Renal pelvis (tissue), 12 donors: ENCODE measurements at places on chromosomes 12 and 14. TPM values are rescaled to one million over a fixed set of nuclear protein-coding genes. Genes with fewer than 3 reads are reported as not detected.

- no peak for DNase-seq
Observed at GRCh38 chr12:56528846-56529245, 7.2 kb downstream of the RBMS2 start.

GRCh38 chr12:88035907-88036289 lies 6.7 kb upstream of the C12orf50 start:
- no peak for DNase-seq

DNA sequence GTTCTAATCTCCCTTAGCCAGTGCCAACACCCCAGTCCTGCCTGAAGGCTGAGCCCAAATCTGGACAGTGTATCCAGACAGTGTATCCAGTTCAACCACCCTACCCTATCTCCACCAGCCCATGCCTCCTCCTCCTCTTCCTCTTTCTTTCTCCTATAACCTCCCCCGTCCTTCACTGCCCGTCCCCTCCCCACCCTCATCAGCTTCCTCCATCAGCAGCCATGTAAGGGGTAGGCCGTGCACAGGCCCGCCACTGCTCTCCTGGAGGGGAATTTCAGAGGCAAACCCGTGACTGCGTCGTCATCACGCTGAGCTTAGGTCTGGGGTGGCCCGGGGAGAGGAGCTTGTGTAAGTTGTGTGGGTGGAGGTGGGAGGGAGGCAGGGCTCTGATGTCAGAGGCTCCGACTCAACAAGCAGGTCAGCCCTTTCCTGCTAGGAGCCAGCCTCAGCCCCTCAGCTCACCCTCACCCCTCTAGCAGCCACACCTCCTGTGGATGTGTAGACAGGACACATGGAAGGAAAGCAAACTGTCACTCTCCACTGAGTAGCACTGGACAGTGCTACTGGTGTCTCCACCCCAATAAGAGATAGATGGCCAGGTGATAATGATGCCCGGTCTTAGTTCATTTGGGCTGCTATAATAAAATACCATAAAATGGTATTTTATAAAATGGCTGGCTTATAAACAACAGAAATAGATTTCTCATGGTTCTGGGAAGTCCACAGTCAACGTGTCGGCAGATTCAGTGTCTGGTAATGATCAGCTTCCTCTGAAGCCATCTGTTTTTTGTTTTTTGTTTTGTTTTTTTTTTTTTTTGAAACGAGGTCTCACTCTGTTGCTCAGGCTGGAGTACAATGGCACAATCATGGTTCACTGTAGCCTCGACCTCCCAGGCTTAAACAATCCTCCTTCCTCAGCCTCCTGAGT lies 50.5 kb downstream of the IRF2BPL start:
- no peak for DNase-seq

GRCh38 chr14:90288651-90289355 lies 32.5 kb downstream of the PSMC1 start:
- no peak for DNase-seq

GRCh38 chr12:68749861-68750260 lies 3.9 kb downstream of the SLC35E3 start:
- no peak for DNase-seq

DNA sequence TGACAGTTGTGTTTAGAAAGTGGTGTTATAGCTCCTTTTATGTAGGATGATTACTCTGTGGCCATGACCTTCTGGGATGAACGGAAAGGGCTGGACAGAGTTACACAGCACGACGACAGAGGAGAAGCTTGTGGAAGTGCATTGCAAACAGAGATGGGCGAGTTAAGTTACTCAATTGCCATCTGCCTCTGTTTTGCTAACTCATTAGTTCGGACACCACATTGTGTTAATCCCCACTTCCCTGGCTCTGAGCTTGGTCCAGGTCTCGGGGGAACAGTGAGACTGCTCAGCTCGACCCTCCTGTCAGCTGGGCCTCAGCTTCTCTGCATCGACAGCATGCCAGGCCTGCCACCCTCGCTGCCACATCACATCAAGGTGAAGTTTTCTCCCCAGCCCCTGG lies 408.0 kb downstream of the ZFP36L1 start:
- no peak for DNase-seq

DNA sequence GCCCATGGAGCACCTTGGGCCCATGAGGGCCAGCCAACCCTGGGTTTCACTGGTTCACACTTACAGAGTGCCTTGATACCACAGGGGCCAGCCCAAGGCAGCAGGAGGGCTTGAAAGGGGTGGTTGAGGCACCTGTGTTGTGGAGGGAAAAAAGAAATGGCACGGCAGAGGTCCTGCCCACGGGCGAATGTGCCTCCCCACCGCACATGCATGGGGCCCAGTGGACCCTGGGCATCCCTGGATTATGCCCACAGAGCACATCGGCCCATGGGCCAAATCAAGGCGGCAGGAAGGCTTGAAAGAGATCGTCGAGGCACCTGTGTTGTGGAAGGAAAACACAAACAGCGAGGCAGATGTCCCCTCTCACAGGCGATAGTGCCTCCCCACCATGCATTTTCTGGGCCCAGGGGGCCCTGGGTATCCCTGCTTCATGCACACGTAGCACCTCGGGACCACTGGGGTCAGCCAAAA lies 378.1 kb downstream of the ALG10 start:
- no peak for DNase-seq

DNA sequence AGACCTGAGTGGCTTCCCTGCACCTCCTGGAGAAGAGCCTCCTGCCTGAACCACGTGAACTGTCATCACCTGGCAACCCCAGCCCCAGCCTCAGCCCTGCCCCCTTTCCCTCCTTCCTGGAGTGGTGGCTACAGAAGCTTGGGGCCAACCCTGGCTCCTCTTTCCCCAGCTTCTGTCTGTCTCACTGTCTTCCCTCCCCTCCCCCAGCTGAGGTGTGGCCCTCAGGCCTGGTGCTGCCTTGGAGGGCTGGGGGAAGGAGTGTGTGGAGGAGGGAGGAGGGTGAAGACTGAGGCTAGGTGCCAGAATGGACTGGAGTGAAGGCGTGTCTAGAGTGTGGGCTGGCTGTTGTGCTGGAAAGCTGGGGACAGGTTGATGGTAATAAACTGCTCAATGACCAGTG lies 9.7 kb downstream of the NFATC4 start:
- DNase-seq, result no peak

- no peak for DNase-seq
Observed at GRCh38 chr14:61051051-61051450, 70.0 kb downstream of the SLC38A6 start.

DNA sequence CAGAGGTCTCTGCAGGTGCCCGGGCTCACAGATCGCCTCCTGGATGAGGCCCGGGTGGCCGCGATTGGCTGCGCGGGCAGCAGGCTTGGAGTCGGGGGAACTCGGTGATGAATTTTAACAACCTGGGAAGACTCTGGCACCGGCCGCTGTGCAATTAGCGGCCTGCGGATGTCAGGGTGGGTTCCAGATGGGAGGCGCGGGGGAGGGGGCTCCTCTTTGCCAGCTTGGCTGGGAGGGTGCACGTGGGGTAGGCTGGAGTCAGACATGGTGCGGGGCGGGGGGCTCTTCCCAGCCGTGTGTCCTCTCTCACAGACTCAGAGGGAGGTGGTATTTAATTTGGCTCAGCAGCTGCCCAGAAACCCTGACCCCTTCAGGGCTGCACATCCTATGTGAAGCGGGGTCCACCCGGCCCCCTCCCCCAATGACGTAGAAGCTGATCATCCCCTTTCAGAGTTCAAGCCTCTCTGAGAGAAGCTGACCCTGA lies 81.4 kb downstream of the KIF26A start:
- no peak for DNase-seq

- DNase-seq, result no peak
Observed at GRCh38 chr12:15684896-15685658, 104.1 kb downstream of the EPS8 start.

DNA sequence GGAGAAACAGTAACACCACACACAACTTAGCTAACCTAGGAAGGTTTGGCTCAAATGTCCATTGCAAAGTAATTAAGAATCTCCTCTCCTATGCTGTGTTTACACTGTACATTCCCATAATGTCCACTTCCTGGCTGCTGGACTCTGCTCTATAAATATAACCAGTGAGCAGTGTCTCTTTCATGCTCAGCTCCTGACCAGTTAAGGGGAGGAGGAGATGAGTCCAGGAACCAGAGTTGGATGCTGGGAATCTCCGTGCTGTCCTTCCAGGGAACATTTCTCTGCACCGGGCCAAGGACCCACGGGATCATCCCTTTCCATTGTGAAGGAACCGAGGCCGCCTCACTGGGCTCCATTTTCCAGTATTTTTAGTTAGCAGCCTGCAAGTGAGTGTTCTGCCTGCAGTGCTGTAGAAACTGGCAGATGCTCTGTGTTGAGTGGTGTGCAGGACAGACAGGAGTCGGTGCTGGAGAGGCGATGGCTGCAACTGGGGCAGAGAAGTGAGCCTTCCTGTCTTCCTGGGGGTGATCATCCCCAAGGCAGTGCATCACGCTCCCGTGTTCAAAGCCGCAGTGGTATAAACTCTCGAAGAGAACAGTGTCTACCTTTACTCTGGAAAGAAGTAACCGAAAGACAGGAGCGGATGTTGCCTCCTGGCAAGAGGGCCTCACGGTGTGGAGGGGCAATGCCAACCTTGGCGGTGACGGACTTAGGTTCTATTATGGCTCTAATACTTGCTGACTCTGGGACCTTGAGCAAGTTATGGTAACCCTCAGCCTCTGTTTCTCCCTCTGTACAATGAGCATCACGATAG lies 195.5 kb downstream of the CACNA1C start:
- no peak for DNase-seq

- DNase-seq, result no peak
Observed at GRCh38 chr12:2301531-2302461, 249.0 kb downstream of the CACNA1C start.

DNA sequence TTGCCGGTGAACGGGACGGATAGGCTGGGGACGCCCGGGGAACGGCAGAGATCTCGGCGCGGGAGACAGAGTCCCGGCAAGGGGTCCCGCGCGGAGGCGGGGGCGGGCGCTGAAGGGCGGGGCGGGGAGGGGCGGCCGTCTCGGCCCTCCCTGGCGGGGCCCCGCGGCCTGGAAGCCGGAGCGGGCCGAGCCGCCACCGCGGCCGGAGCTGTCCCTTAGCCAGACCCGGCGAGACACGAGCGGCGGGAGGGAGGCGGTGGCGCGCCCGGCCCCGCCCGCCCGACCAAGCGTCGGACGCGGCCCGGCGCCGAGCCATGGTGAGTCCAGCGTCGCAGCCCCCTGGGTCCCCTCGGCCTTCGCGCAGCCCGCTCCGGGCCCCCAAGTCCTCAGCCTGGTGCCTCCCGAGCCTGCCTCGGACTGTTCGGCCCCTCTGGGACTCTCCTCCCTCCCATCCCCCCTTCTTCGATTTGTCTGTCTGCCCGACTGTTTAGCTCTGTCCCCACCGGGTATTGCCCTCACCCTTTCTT lies at the start of gene ARHGEF40:
TSS of gene ARHGEF40 (plus strand) at position 222 of the 527 bp plus-strand sequence. CDS start at position 315, 93 bp downstream.
- DNase-seq, result no peak

DNA sequence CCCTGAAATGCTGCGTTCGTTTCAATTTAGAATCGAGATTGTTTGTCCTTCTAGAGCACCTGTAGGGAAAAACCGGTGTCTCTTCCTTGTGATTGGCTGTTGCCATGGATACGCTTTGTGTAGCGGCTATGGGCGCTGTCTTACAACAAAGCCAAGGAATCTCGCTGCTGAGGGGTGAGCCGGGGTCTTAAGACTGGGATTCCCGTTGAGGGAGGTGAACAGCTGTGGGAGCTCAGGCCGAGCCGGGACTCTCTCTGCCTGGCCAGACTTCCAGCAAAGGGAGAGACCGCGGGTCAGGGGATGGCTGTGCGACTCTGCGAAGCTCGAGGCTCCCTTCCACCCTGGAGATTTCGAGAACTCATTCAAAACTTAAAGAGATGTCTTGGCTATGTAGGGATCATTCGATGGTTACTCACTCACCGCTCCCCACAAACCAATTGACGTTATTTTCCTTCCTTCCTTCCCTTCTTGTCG lies at the start of the genes LRRIQ1 and TSPAN19:
TSS of gene LRRIQ1 (plus strand) at position 118 of the 474 bp plus-strand sequence. CDS start 1,826 bp downstream, outside the sequence.
TSS of gene TSPAN19 (minus strand) at position 44 of the 474 bp plus-strand sequence. CDS start 6,331 bp downstream, outside the sequence.
- DNase-seq, result peak; percentile 95

GRCh38 chr12:91591639-91591987 lies 409.0 kb upstream of the DCN start:
- DNase-seq, result no peak

- DNase-seq, result peak; percentile 40
Observed at GRCh38 chr14:104342435-104343293, 204.3 kb downstream of the KIF26A start.

Gene PHC1
- polyA plus RNA-seq, result 95.9 TPM

Gene RIN3
- 8.3 TPM for polyA plus RNA-seq

Gene BAZ2A
- 123 TPM for polyA plus RNA-seq

Gene TAS2R42
- 0.33 TPM for polyA plus RNA-seq

Gene FOXM1
- polyA plus RNA-seq, result 40.9 TPM

Gene ABHD12B
- polyA plus RNA-seq, result 1.2 TPM

Gene GPR84
- polyA plus RNA-seq, result 0.16 TPM

Gene PTCSC3
- 0.46 TPM for polyA plus RNA-seq
